ENCODE measurements at places on chromosomes 12 and 14. TPM values are rescaled to one million over a fixed set of nuclear protein-coding genes. Genes with fewer than 3 reads are reported as not detected.

Gene NELL2
- total RNA-seq = not detected

Gene PTPRB
- total RNA-seq = 0.97 TPM

Gene OLR1
- total RNA-seq = 9.3 TPM

Gene SYT1
- total RNA-seq = 3.9 TPM

Gene ITFG2
- 21.2 TPM for total RNA-seq

Gene RDH5
- total RNA-seq = 6.0 TPM

Gene ERP27
- total RNA-seq = not detected

Gene STON2
- not detected for total RNA-seq

Gene C12orf75
- total RNA-seq = 302 TPM

Gene PUS7L
- total RNA-seq = 30.2 TPM
